ENCODE measurements at places on chromosomes 4 and X. TPM values are rescaled to one million over a fixed set of nuclear protein-coding genes. Genes with fewer than 3 reads are reported as not detected.

GRCh38 chrX:8346060-8346459 is 118.6 kb upstream of the VCX3B start:
- DNase-seq = no peak

DNA sequence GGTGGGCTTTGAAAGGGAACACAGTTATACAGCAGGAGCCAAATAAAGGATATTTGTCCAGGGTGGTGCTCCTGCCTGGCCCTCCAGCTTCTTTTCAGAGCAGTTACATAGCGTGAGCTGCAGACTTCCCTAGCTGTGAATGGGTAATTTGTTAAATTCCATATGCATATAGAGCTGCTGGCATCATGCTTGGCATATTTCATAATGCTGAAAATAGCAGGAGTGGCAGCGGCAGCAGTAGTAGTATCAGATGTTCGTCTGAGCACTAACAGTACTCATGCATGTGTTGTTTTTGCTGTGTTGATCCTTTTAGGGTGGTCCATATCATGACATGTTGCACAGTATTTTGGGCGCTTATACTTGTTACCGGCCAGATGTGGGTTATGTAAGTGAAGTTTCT is 33.6 kb upstream of the TADA2B start:
- no peak for DNase-seq

GRCh38 chr4:7844594-7844991 is 95.1 kb downstream of the AFAP1 start:
- DNase-seq = no peak

GRCh38 chr4:46073778-46074177 is 50.1 kb downstream of the GABRG1 start:
- no peak for DNase-seq

DNA sequence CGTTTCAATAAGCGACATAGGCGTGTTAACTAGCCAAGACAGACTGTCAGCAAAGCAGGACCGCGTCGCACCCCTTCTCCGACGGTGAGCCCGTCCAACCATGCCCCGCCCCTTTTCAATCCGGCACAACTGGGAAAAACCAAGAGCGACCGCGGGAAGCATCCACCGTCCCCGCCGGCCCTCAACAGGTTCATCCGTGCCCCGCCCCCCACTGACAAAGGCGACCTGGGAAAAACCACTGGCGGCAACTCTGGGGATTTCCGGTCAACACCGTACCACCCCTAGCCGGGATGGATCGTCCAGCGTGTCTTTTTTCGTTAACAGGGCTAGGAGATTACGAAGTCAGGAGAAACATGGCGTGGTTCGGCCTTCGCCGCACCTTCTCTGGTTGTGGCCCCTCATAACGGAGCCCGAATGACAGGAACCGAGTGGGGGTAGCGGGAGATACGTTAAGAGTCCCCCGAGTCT is 377 bp downstream of the TIMM17B start:
- peak; percentile 74 for DNase-seq

The WDR17 gene
- total RNA-seq = 0.50 TPM

The MGAT4D gene
- total RNA-seq = not detected

The IL1RAPL2 gene
- total RNA-seq = 1.3 TPM

The XPNPEP2 gene
- 0.19 TPM for total RNA-seq

Data from liver (tissue), 10 donors.